Right renal pelvis (tissue), 4 donors: ENCODE measurements at places on chromosomes 7 and 10. TPM values are rescaled to one million over a fixed set of nuclear protein-coding genes. Genes with fewer than 3 reads are reported as not detected.

The GTF2IRD1 gene
- 50.6 TPM for polyA plus RNA-seq

The XRCC2 gene
- polyA plus RNA-seq, result 6.0 TPM

DNA sequence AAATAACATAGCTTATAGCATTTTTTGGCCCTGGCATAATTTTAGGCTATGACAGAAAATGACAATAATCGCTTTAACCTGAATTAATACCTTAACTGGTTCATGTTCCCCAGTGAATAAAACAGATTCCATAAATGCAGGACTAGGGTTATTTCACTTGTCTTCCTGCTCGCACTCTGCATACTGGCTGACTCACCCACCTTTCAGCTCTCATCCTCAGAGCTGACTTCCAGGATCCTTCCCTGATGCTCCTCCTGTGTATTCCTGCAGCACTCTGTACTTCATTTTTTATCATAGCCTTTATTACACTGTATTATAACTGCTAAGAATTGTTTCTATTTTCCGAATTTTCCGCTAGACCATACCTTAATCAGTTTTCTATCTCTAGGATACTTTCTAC lies 123.7 kb downstream of the AVL9 start:
- no peak for DNase-seq

- no peak for DNase-seq
Observed at GRCh38 chr10:118587881-118588651, 7.4 kb downstream of the PRLHR start.

GRCh38 chr7:152511736-152512135 lies 75.9 kb upstream of the KMT2C start:
- no peak for DNase-seq

DNA sequence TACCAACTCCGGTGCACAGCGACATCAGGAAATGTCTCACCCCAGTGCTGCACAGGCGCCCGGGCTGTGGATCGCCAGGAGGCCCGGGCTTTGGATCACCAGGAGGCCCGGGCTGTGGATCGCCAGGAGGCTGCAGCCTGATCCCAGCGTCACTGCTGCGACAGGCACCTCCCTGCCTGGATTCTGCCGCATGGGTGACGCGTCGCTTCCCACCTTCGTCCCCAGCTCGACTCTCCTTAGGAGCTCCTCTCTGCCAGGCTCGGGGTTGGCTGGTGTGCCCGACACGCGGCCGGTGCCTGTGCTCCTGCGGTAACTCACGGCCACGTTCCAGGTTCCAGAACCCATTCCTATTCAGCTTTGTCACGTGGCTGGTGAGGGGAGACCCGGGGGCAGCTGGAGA lies 257.5 kb downstream of the DNAJB6 start:
- no peak for DNase-seq
